Body of pancreas (tissue), 4 donors: ENCODE measurements at places on chromosomes 7 and 10. TPM values are rescaled to one million over a fixed set of nuclear protein-coding genes. Genes with fewer than 3 reads are reported as not detected.

PIP gene
- total RNA-seq = not detected

CHST12 gene
- 4.7 TPM for total RNA-seq

PPP3CB gene
- 27.5 TPM for total RNA-seq

MYO1G gene
- 2.3 TPM for total RNA-seq

FLNC gene
- 1.8 TPM for total RNA-seq
